ENCODE measurements at places on chromosomes 16 and 17.

GRCh38 chr17:82392209-82392920, 20.8 kb downstream of the UTS2R start:
- no peak for DNase-seq

GRCh38 chr16:49782405-49782804, 73.5 kb downstream of the ZNF423 start:
- DNase-seq, result no peak

- no peak for DNase-seq
Observed at GRCh38 chr16:11986521-11987057, 10.1 kb downstream of the SNX29 start.

DNA sequence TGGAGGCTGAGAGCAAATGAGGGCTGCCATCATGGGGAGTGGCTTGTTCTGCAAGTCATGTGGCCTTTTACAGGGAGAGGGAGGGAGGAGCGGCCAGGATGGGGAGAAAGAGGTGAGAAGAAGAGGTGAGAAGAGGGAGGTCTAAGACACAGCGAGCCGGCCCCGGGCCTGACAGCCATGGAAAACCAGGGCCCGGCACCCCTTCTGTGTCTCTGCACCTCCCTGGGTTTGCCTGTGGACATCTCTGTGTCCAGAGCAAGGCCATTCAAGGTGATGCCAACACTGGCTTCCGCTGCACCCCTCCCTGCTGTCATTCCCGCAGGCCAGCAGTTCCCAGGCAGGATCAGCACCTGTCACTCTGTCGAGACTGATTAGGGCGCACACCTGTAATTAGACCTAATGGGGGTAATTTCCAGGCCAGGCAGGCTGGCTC, 75.6 kb downstream of the MGAT5B start:
- DNase-seq, result no peak

DNA sequence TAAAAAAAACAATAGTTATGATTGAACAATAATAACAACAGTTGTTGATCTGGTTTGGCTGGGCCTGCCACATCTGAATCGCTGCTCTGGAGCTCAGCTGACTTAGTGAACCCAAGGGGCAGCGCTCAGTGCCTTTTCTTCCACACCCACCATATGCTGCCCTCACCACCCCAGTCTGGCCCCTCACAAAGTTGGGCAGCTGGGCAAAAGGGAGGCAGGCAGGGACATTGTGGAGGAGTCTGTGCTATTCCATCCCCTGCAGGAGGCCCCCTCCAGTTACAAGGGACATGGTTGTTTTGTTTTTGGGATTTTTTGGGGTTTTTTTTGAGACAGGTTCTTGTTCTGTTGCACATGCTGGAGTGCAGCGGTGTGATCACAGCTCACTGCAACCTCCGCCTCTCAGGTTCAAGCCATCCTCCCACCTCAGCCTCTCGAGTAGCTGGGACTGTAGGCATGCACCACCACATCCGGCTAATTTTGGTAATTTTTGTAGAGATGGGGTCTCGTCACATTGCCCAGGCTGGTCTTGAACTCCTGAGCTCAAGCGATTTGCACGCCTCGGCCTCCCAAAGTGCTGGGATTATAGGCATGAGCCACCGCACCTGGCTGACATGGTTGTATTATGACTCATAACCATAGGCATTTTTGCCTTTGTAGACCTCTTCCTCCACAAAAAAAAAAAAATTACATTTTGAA, 8.6 kb upstream of the PECAM1 start:
- no peak for DNase-seq

DNA sequence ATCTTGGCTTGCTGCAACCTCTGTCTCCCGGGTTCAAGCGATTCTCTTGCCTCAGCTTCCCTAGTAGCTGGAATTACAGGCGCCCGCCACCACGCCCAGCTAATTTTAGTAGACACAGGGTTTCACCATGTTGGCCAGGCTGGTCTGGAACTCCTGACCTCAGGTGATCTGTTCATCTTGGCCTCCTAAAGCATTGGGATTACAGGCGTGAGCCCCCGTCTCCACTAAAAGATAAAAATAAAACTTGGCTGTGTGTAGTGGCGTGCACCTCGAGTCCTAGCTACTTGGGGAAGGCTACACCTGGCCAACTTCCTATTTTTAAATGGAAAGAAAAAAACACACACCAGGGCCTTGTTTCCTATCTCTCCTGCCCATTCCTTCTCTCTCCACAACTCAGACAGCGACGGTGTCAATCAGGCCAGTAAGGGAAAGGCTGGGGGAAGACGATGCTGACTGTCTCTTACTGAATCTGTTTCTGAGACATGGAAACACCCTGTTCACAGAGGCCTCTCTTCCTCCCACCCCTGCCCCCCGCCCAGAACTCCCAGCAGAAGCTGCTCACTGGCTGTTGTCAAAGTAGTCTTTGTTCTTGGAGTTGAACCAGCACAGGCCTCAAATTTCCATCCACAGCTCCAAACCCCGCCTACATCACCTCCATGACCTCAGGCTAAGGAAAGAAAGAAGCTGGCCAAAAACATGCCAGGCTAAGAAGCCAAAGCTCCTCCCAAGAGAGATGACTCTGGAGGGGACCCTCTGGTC, 96.6 kb downstream of the NXN start:
- DNase-seq, result no peak

DNA sequence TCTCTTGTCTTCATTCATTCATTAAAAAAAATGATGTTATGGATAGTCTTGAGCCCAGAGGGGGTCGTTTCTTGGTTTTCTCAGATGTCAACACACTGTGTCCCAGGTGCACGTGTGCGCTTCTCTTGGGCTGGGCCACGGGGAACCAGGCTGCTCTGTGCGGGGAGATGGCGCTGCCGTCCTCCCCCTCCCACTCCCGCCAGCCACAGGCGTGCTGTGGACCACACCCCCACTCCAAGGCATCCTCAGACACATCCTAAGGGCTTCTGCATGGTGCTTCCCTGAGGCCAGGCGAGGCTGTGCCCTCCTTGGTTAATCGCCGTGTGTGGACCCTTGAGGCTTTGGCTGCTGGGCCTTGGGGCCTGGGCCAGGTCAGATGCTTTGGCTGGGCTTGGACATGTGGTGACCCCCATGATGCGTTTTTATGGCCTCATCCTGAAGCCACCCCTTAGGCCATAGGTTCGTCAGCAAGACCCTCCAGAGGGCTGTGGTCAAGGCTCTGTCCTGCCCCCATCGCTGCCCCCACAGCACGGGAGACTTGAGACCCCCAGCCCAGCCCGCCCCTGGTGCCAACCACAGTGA, 245.7 kb upstream of the CIBAR2 start:
- no peak for DNase-seq

DNA sequence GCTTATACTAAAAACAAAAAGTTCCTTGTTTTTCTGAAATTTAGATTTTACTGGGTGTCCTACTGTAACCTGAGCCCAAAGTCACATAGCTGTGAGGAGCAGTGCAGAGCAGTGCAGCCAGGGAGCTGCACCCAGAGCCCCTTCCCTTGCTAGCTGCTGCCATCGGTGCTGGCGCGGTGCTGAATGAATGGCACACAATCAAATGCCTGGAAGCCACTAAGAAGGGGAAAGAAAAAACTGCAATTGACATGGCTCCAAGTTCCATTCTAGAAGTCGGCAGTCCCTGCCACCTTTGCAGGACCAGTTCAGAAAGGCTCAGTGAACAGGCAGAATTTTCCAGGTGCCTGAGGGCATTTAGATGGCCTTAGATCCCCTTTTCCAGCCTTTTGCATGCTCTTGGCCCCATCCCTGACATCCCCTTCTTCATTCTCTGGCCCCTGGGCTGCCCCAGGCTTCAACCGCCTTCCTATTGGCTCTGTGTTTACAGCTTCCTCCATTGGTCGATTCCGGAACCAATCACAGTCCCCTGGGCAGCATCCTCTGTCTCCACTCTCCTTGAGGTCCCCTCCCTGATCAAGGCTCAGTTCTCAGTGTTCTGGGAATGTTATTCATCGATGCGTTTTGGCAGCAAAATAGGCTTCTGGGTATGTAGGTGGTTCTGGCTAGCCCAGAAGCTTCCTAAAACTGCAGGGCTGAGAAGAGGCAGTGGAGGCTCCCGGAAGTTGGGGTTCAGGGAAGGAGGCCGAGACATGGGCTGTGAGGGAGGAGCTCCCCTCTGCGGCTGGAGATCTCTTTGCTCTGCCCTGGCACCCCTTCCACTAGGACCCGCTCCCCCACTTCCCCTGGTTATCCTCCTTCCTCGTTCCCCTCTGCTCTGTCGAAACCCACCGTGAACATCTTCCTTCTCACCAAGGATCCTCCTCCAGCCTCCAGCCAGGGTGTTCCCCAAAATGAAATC, 37.9 kb downstream of the ATP2C2 start:
- no peak for DNase-seq

Measured in NCI-H510A (cell line).